Stimulated activated naive CD4-positive, alpha-beta T cell treated with Interleukin-2 at 50 U/mL for 16 hours (primary cell): ENCODE measurements at places on chromosomes 12 and 14.

DNA sequence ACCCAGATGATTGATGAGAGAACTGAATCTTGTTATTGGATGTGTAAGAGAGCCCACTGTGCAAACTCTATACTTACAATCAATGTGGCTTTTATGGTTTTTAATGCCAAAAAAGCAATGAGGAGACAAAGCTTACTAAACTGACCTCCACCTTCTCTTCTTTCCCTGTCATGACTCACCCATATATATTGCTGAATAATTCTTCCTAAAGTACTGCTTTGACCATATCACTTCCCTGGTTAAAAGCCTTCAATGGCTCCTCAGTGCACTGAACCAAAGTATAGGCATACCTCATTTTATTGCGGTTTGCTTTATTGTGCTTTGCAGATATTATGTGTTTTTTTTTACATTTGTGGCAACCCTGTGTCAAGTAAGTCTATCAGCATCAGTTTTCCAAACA lies 138.4 kb upstream of the PELI2 start:
- no peak for DNase-seq

DNA sequence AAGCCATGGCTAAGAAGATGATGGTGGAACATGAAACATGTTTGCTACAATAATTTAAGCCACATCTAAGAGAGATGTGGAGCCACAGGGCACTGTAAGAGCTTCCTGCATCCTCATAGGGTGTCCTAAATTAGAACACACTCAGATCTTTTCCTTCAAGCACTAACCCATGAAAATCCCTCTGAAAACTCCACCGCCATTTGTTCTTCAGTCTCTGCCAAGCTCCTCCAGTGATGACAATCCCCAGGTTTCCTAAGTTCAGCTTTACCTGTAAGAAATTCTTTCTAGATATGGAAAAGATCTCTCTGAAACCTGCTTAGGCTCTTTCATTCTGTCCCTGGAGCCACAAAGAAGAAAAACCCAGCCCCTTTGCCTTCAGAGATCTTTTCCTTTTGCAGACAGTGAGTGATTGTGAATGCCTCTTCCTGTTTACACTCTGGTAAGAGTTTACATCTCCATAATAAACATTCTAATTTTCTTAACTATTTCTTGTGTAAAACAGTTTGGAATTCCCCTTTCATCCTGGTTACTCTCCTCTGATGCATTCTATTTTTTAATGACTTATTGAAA lies 907.2 kb downstream of the VRK1 start:
- no peak for DNase-seq

DNA sequence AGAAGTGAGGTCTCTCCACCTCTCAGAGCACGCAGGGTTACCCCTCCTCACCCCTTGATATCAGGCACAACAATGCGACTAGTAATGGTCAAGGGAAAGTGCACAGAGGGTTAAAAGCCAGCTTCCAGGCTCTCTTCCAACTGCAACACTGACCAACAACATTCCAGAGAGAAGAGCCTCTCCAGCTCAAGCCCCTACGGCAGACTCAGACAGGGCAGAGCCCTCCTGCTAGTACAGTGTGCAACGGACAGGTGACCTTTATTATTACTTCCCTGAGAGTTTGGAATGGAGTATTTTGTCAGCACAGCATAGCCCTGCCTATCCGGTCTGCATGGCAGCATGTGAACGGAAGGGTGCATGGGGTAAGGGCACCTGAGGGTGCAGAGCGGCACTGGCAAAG lies 73.0 kb downstream of the PTPN21 start:
- no peak for DNase-seq

- no peak for DNase-seq
Measured at GRCh38 chr14:104908303-104908702, 16.4 kb upstream of the PLD4 start.

DNA sequence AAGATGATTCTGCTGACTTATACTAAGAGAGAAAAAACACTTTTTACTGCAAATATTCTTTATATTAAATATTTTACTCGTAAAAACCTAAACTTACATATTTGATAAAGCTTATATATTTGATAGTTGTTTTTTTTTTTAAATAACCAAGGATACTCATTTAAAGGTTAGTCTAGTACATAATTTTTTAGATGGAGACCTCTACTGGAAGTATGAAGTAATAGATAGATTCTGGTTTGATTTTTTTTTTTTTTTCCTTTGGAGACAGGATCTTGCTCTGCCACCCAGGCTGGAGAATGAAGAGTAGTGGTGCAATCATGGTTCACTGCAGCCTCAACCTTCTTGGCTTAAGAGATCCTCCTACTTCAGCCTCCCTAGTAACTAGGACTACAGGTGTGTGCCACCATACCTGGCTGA lies 16.4 kb downstream of the ARID2 start:
- no peak for DNase-seq

- DNase-seq = no peak
Measured at GRCh38 chr12:81252228-81252627, 174.3 kb downstream of the ACSS3 start.

- DNase-seq = no peak
Measured at GRCh38 chr12:10771132-10771733, 31.2 kb downstream of the TAS2R7 start.

- DNase-seq = no peak
Measured at GRCh38 chr12:111361073-111361716, 7.7 kb downstream of the PHETA1 start.

DNA sequence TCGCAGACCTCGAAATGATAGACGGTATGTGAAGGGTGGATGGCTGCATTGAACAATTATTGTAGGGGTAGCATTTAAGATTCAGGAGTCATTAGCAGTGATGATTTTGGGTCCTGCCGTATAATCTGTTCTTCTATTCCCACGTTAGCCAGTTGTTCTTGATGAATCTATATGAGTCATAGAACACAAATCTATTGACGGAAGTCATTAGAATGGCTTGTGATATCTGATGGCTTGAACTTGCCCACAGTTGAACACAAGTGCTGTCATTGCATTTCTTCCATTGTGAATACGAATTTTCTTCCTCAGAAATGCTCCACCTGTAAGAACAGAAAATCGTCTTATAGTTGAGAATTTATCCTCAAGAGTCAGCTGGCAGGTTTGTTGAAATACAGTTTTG lies 1.9 kb downstream of the SRSF5 start:
- no peak for DNase-seq

GRCh38 chr12:19689226-19689625 lies 249.9 kb downstream of the AEBP2 start:
- DNase-seq = no peak

DNA sequence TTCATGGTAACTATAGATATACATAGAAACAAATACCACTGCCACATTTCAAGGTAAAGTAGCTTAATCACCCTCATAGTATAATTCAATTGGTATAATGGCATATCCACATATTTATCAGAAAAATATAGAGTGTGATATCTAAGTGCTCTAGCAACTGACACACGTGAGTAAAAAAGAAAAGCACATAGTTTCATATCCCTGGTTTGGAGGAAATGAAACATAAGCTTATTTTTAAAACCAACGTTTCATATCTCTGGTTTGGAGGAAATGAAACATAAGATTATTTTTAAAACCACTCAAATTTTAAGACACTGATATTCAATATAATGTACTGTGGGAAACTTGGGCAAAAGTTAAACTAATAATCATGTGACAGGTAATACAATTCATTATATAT lies 2.1 kb downstream of the OR6C70 start:
- DNase-seq = no peak

DNA sequence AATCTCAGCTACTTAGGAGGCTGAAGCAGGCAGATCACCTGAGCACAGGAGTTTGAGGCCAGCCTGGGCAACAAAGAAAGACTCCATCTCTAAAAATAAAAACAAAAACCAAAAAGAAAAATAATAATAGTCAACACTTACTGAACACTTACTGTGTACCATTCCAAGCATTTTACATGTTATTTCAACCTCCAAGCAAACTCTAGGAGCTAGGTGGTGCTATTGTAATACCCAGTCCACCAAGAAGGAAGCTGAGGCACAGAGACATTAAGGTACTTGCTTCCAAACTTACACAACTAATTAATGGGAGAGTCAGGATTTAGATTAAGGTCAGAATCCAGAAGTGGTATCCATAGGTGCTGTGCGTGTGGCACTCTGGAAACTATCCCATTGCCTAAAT lies 13.7 kb upstream of the OR6J1 start:
- no peak for DNase-seq

DNA sequence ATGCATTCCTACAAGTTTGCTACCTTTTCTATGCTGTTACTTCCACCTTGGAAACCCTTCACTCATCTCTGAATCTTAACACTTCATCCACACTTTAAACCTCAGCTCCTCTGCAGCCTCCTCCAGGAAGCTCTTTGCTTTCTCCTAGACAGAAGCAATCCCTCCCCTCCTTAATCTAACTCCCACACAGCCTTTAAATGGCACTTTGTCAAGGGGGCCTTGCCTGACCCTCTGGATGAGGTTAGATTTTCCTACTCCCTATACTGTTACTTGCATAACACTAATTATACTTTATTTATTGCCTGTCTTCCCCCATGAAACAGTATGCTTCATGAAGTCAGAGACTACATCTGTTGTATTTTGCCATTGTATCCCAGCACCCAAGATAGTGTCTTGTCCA lies 394.6 kb downstream of the MED13L start:
- DNase-seq = no peak

DNA sequence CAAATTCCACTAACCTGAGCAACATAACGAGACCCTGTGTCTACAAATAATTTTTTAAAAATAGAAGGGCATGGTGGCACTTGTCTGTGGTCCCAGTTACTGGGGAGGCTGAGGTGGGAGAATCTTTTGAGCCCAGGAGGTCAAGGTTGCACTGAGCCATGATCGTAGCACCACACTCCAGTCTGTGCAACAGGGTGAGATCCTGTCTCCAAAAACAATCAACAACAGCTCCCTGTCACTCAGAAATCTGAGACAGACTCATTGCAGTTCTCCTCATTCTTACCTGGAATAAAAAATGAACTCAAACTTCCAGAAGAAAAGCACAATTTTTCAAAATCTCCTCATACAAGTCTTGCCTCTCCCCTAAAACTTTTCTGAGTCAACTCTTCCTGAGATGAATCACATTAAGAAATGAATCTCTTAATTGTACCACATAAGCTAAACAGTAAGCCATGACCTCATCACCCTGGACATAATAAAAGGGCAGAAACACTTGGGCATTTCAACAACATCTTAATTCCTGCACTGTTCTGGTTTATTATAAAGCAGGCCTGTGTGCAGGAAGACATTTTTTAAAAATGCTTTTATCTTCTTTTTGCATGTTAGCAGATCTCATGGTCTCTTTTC lies 214.3 kb upstream of the CDKN3 start:
- DNase-seq = no peak

- DNase-seq = no peak
Measured at GRCh38 chr14:76045773-76046172, 60.2 kb downstream of the IFT43 start.

- DNase-seq = peak; percentile 84
Measured at GRCh38 chr12:104695453-104696148, 238.9 kb downstream of the CHST11 start.

DNA sequence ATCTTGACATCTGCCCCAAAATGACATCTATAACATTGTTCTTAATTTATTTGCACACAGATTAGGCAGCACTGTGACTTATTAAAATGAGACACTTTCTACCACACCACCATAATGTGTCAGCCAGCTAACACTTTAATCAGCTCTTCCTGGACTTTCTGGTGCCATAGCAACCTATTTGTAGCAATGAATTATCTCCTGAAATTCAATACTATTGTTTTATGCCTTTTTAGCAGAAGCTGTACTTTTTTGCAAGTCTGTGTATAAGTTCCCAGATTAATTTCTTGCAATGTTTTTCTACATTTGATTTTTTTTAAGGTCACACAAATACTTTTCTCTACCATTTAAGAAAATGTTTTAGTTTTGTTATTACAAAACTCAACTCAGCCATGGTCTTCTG lies 72.8 kb upstream of the SAV1 start:
- no peak for DNase-seq

DNA sequence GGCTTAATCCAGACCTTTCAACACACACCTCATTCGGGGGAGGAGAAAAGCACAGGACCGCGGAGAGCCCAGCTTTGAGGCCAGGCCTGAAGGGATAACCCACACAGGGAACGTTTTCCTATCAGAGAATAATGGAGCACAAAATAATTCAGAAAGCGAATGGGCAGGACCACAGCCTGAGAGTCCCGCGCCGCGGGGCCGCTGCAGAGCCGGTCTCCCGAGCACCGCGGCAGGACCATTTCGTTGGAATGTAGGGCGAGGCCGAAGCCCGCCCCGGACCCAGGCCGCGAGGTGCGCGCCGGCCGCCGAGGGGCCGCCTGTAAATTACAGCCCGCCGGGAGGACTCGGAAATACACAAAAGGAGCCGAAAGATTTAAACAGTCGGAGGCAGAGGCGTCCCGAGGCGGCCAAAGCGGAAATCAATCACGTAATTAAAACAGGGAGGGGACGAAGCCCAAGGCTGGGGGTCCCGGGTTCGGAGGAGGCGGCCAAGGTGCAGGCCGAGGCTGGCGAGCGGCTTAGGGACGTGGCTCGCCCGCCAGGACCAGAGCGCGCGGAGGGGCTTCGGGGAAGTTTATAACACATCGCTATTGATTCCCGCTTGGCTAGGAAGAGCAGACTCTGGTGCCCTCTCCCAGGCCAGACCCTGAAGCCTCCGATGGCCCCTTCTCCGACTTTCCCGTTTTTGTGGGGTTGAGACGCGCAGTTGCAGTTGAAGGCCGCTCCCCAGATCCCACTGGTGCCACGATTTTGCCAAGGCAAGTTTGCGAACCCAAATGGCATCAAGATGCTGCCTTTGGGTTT lies 6.3 kb upstream of the HOXC4 start:
- DNase-seq = no peak

DNA sequence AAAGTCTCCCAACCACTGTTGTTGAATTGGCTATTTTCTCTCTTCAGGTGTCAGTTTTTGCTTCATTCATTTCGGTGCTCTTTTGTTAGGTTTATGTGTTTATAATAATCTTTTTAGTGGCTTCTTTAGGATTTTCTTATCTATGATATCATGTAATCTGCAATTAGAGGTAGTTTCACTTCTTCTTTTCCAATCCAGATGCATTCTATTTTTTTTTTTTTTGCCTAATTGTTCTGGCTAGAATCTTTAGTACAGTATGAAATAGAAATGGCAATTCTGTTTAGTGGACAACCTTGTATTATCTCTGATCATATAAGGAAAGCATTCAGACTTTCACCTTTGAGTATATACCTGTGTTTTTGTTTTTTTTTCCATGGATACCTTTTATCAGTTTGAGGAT lies 17.4 kb downstream of the CNOT2 start:
- no peak for DNase-seq
